ENCODE measurements at places on chromosomes 2 and 18.

- no peak for DNase-seq
Measured at GRCh38 chr18:41338341-41338740, 616.7 kb upstream of the PIK3C3 start.

- DNase-seq: no peak
Measured at GRCh38 chr2:219739866-219740440, 112.5 kb downstream of the SLC4A3 start.

DNA sequence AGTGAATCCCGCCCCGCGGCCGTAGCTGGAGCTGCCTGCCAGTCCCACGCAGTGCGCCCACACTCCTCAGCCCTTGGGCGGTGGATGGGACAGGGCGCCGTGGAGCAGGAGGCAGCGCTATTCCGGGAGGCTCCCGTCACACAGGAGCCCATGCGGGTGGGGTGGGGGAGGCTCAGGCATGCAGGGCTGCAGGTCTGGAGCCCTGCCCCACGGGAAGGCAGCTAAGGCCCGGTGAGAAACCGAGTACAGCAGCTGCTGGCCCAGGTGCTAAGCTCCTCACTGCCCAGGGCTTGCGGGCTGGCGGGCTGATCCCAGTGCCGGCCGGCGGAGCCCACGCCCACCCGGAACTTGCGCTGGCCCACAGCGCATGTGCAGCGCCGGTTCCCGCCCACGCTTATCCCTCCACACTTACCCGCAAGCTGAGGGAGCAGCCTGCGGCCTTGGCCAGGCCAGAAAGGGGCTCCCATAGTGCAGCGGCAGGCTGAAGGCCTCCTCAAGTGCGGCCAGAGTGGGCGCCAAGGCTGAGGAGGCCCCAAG, 1152.8 kb upstream of the CELF4 start:
- DNase-seq: no peak

DNA sequence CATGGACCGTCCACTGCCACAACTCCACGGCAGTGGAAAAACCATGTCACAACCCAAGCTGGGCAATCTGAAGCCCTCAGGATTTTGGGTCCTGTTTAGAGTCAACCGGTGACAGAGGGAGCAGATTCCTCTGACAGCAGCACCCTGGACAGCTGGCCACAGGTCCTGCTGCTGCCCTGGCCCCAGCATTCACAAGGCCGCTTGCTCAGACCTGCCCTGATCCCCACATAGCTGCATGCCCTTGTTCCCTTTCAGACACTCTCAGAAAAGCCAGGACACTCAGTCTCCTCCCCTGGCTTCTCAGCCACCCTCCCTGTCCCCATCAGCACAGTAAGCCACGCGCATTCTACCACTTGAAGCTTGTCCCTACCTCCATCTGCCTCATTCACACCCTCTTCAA, 1.6 kb downstream of the COPS9 start:
- DNase-seq: no peak

DNA sequence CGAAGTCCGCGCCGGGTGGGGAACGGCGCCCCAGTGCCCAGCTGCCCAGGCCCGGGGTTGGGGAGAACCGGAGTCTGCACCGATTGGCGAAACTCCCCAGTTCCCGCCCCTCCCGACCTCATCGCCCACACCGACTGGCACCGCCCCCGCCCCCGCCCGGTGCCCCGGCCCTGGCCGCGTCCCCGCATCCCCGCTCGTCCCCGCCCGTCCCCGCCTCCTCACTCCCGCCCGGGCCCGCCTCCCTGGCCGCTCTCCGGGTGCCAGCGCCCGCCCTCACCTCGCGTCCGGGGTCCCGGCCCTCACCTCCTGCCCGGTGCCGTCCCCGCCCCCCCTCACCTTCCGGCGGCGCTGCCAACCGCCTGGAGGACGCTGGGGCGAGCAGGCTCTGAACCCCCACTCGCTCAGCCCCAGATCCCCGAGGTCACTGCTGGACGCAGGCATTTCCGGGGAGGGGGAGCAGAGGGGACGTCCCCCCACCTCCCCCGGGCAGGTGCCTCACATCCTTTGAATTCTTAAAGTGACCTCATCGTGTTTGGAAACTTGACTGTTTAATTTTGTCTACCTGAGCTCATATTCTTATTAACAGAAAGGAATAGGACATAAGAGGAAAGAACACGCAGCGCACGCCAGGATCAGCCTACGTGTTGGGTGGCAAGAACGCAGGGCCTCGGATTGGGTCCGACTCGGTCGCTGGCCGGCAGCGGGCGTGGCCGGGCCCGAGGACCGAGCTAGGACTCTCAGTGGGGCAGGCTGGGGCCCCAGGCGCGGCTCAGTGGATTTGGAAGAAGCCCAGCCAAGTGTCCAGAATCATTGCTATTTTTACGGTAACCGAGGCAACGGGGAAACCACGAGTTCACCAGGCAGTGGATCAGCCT, at the start of gene FAM110C:
FAM110C (minus strand) TSS at position 35 of the 875 bp plus-strand sequence. CDS start 120 bp downstream, outside the sequence.
- DNase-seq: peak; percentile 35

GRCh38 chr2:98828793-98829371, 98.0 kb upstream of the MGAT4A start:
- DNase-seq: peak; percentile 56

DNA sequence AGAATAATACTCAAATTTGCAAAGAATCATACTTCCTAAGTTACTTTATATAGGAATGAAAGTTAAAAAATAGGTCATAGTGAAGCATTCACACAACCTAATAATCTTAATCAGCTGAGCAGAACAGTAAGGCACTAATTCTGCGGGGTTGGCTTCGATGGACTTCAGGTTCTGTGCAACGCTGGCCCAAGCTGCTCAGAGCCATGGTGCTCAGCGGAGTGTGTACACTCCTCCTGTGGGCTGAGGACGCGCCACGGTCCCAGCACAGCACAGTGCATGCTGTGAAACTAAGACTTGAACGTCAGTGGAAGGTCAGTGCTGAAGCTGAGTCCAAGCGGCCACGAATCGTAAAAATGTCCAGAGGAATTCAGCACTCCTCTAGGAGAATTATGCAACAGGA, 66.7 kb downstream of the MYT1L start:
- DNase-seq: no peak

- DNase-seq: no peak
Measured at GRCh38 chr2:68391099-68391498, 26.0 kb downstream of the PLEK start.

GRCh38 chr18:36194600-36195315, 7.5 kb downstream of the MOCOS start:
- DNase-seq: no peak

- no peak for DNase-seq
Measured at GRCh38 chr2:188303363-188304031, 11.8 kb downstream of the GULP1 start.

- DNase-seq: no peak
Measured at GRCh38 chr2:8061219-8061618, 620.6 kb upstream of the ID2 start.

- peak; percentile 75 for DNase-seq
Measured at GRCh38 chr2:241354668-241355658, 1.1 kb upstream of the FARP2 start.

Data from CD4-positive, alpha-beta T cell treated with Interleukin-2 at 100 ng/mL for 4 hours (primary cell).